ENCODE measurements at places on chromosomes 12 and 14.

GRCh38 chr14:38791862-38792261 lies 311.2 kb downstream of the SEC23A start:
- no peak for DNase-seq

DNA sequence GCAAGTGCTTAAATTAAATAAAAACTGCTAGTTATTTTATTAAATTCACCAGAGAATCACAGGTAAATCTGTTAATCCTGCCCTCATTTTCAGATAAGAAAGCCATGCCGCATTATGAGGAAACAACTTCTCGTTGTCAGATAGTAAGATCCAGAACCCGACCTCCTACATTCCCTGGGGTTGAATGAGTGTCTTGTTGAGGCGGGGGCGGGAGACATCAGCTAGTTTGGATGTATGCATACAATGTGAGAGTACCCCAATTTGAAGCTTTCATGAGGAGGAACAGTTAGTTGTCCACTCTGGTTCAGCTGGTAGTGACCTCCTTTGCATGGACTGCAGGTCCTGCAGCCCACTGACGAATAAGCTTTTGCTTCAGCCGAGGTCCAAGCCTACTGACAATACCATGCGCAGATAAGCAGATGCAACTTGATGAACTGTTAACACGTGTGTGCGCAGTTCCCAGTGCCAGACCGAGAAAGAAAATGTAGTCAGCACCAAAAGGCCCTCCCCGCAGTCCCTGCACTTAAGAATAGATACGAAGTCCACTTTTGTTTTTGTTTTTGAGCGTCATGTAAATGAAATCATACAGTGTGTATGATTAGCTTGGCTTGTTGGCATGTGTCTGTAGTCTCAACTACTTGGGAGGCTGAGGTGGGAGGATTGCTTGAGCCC lies 34.9 kb downstream of the EVL start:
- no peak for DNase-seq

DNA sequence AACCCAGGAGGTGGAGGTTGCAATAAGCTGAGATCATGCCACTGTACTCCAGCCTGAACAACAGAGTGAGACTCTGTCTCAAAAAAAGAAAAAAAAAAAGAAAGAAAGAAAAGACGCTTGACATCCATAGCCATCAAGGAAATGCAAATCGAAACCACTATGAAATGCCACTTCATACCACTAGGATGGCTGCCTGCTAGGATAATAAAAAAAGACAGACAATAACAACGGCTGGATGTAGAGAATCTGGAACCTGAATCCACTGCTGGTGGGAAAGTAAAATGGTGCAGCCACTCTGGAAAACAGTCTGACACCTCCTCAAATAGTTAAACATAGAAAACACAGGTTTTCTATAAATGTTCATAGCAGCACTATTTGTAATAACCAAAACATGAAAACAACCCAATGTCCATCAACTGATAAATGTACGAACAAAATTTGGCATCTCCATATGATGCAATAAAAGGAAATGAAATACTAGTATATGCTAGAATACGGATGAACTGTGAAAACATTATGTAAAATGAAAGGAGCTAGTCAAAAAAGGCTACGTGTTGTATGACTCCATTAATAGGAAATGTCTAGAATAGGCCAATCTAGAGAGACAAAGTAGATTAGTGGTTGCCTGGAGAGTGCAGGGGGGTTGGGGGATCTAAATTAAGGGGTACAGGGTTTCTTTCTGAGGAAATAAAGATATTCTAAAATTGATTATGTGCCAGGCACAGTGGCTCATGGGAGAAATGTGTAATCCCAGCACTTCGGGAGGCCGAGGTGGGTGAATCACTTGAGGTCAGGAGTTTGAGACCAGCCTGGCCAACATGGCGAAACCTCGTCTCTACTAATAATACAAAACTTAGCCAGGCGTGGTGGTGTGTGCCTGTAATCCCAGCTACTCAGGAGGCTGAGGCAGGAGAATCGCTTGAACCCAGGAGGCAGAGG lies 9.7 kb downstream of the WSB2 start:
- no peak for DNase-seq

DNA sequence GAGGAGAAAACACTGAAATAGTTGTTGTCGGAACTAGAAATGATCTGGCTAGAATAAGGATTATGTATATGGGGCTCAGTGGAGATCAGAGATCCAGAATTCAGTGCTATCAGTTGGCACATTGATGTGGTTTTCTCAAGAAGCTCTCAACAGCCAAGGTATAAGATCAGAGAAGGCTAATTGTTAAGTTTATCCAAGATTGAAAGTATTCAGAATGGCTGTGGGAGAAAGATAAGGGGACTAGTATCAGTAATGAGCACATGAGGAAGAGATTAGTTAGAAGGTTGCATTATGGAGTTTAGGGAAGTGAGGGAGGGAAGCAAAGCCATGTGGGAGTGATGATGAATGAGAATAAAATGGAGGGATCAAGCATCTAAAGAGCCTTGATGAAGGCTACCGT lies 128.1 kb upstream of the MIS18BP1 start:
- no peak for DNase-seq

GRCh38 chr12:31768046-31768445 lies 39.2 kb upstream of the AMN1 start:
- DNase-seq: no peak

- no peak for DNase-seq
Measured at GRCh38 chr14:92597906-92598905, 84.6 kb downstream of the RIN3 start.

DNA sequence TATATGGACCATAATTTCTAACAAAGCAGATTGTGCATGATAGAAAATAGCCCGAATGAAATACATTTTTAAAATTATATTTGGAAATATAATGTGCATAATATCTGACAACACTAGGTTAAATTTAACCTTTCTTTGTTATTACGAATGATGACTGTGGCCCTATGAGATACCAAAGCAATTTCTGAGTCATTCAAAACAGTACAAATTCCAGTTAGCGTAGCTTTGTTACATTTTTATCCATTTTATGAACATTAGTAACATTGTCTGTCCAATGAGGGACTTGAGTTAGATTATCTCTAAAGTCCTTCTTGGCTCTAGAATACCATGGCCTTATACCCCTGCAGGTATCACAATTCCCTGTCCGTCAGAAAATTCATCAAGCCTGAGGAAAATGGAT lies 39.0 kb upstream of the REP15 start:
- no peak for DNase-seq

- no peak for DNase-seq
Measured at GRCh38 chr12:117878605-117879004, 90.2 kb downstream of the KSR2 start.

GRCh38 chr12:83664650-83665049 lies 977.9 kb downstream of the TMTC2 start:
- DNase-seq: no peak

GRCh38 chr14:76012354-76012753 lies 26.8 kb downstream of the IFT43 start:
- no peak for DNase-seq

GRCh38 chr14:56004786-56005185 lies 113.4 kb upstream of the PELI2 start:
- DNase-seq: peak; percentile 40

DNA sequence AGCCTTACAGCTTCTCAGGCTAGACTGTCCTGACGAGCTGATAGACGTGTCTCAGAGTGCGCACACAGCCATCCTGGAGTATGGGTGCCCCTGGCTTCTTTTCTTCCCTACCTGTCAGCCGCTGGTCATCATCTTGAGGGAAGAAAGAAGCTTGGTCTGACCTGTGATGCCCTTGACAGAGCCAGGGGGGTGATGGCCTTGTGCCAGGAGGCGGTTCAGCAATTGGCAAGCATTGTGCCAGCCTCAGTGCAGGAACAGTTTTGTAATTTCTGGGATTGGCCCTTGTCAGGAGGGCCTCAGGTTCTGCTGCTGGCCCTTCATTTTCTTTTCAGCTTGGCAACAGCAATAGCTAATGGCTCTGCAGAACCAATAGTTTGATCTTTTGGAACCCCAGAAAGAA lies 80.1 kb downstream of the ADCK1 start:
- DNase-seq: no peak

- DNase-seq: no peak
Measured at GRCh38 chr12:96395236-96395635, 5.0 kb downstream of the CDK17 start.

DNA sequence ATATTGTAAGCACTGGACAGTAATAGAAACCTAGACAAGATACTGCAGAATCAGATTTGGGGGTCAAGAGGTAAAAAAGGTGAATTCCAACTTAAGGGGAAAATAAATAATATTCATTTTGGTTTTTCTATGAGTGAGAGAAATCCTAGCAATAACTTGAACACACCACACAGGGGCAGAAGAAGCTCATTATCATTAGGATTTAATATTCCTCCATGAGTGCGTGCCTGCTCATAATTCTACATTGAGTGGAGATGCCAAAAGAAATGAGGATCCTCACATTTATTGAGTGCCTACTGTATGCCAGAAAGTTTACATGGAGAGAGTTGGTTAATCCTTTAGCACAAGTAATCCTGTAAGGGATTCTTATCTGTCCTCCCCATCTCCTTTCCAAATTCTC lies 40.5 kb upstream of the C14orf132 start:
- no peak for DNase-seq

DNA sequence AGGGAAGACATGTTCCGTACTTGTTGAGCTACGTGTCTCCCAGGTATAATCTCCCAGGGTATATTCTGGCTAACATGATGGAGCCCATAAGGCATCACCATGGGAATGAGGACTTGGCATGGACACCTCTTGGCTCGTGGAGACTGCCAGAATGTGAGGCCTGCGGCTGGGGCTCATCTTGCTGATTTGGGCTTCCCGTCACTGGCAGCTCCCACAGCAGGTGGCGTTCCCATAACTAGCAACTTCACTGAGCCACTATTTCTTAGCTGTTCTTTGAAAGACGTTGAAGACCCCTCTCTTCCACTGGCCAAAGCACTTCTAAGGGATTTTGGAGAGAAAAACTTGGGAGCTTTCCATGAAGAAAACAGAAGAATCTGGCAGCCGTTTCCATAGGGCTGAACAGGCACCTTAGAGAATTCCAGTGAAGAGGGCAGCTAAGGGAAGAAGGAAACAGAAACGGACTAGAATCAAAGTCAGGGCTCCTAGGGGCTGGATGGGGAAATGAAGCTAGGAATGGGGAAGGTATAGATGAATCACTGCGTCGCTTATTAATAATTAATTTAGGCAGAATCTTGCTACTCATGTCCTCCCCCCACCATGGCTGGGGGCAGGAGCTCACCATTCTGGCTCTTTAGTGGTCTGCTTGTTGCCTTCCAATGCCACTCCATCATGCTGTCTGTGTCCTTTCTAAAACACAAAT lies 39.7 kb upstream of the FOS start:
- no peak for DNase-seq

DNA sequence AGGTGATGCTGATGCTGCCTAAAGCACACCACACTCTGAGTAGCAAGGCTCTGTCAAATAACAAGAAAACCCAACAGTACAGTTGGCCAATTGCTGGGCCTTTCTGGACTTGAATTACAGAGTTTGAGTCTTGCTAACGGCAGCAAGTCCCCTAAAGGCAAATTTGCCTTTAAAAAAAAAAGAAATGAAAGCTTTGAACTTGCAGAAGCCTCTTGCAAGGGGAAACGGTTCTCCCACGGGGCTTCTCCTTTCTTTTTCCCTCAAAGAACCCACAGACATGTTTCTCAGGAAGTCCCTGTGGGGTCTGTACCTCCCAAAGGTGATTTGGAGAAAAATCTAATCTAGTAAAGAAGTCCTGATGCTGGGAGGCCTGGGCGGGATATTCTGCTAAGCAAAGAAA lies 191.3 kb upstream of the MYL2 start:
- DNase-seq: no peak

- no peak for DNase-seq
Measured at GRCh38 chr12:108152170-108152538, 23.1 kb downstream of the WSCD2 start.

- DNase-seq: no peak
Measured at GRCh38 chr14:99516156-99516870, 35.1 kb downstream of the CCNK start.

DNA sequence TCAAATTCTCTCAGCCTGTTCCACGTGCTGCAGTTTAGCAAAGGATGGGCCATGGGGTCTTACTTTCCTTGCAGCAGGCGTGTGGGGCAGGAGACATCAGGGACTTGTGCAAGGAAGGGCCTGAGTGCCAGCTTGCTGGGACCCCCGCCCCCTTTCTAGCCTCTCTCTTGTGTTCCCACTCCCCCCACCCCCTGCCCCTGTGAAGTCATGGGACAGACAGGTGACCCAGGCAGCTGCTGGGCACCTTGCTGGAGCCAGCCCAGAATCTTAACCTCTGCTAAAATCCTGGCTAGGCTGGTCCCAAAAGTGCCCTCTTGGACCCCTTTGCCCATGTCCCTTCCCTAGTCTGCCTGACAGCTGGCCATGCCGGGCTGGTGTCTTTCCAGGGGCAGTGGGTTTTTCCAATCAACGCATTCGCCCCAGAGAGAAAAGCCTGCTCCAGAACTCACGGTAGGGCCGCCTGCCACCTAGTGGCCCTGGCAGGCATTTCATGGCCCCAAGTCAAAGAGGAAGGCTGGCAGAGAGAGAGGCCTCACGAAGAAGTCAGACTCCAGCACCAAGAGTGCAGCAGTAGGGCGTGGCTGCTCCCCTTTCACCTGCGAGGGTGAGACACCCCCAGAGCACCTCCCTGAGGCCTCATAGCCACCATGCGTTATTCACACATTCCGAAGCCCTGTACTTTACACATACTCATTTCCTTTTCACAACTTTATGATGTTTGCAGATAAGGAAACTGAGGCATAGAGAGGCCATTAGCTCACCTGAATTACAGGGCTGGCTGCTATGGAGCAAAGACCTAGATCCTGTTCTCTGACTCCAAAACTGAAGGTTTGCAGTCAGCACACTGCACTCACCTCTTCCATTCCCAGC lies 67.4 kb downstream of the LGMN start:
- DNase-seq: peak; percentile 75

GRCh38 chr12:80241576-80242273 lies 142.4 kb downstream of the OTOGL start:
- DNase-seq: no peak

DNA sequence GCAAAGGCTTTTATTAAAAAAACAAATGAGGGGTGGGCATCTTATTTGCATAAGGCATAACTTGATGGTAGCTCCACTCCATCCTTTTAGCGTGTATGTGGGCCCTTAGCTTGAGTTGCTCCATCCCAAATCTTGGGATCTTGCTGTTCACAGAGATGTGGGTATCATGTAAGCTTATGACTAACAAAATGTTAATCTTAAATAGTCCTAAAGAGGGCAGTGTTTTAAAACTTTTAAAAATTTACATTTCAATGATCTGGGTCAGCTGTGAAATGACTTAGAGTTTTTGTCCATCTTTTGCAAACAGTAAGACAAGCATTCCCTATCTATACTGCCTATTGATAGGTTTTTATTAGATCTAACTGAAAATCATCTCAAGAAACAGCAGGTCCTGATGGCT lies 86.0 kb downstream of the SLCO1A2 start:
- no peak for DNase-seq

GRCh38 chr14:100450049-100450448 lies 126.9 kb downstream of the SLC25A47 start:
- DNase-seq: no peak

DNA sequence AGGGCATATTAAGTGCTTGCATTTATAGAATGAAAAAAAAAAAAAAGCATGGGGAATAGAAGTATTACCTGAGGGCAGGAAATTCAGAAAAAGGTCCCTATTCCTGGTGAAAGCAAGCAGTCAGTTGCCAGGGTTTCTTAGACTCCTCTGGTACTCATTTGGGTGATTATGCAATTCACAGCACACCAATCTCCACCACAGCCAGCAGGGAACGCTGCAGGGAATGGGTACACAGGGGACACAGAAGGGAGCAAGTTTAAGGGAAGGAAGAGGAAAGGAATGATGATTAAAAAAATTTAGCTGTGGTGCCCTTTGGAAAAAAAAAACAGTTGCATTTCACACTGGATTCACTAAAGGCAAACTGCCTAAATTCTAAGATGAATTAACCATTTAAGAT lies 14.2 kb downstream of the BLTP3B start:
- no peak for DNase-seq

- no peak for DNase-seq
Measured at GRCh38 chr12:6956021-6956727, 5.0 kb downstream of the PTPN6 start.
